Large intestine (tissue), 12 donors: ENCODE measurements at places on chromosomes 2 and 18.

DNA sequence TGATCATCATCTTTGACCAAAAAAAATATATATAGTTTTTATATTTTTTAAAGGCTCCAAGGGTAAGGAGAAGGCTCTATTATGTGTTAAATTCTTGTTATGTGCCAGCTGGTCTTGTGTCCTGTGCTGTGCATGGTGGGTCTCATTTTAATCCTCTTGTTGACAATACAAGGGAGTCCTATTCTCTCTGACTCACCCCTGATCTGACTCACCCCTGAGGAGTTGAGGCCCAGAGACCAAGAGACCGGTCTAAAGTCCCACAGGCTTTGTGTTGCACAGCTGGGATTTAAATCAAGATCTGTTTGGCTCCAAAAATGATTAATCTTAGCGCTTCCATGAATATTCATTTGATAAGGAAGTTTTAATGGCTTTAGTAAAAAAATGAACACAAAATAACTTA is 25.7 kb downstream of the MC2R start:
- DNase-seq = peak; percentile 48

GRCh38 chr2:109079590-109079989 is 49.4 kb upstream of the SH3RF3 start:
- DNase-seq = no peak

- no peak for DNase-seq
Observed at GRCh38 chr18:13563390-13563805, 163.0 kb downstream of the FAM210A start.

GRCh38 chr2:202046572-202046971 is 12.9 kb downstream of the FZD7 start:
- no peak for DNase-seq

GRCh38 chr2:207787017-207787416 is 17.3 kb upstream of the FZD5 start:
- DNase-seq = no peak

DNA sequence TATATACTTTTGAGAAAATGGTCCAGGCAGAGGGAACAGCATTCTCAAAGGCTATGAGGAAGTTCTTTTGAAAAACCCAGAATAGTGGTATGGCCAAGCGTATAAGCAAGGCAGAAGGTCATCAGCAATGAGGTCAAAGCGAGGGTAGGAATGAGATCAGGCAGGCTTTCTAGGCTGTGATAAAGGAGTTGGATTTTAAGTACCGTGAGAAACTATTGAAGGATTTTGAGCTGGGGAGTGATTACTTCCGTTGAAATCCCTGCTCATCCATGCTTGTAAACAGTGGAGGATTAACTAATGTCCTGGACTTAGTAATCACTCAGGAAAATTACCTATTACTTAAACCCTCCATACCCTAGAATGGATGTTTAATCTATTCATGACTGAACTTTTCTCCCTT is 50.2 kb downstream of the EMILIN2 start:
- no peak for DNase-seq

- DNase-seq = no peak
Observed at GRCh38 chr2:95046371-95047112, 21.0 kb downstream of the MAL start.

GRCh38 chr18:48908916-48909315 is 41.8 kb downstream of the SMAD7 start:
- no peak for DNase-seq

GRCh38 chr2:3848776-3849175 is 145.4 kb downstream of the DCDC2C start:
- no peak for DNase-seq

DNA sequence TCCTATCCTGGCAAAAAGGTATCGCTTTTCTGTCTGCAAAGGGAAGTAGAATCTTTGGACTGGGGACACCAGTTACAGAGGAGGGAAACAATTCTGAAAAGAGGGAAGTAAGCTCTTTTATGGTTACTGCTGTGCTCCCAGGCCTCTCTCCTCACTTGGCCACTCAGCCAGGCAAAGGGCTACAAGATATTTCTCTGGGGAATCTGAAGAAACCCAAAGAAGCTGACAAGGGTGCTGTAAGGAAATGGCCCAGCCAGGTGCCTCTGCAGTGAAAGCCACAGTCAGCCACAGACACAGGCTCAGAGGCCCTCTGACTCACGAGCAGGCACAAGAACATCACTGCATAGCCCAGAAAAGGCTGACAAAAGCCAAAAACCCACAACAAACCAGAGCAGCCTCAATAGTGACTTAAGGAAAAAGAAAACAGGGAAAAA is 5.8 kb downstream of the HDLBP start:
- no peak for DNase-seq

DNA sequence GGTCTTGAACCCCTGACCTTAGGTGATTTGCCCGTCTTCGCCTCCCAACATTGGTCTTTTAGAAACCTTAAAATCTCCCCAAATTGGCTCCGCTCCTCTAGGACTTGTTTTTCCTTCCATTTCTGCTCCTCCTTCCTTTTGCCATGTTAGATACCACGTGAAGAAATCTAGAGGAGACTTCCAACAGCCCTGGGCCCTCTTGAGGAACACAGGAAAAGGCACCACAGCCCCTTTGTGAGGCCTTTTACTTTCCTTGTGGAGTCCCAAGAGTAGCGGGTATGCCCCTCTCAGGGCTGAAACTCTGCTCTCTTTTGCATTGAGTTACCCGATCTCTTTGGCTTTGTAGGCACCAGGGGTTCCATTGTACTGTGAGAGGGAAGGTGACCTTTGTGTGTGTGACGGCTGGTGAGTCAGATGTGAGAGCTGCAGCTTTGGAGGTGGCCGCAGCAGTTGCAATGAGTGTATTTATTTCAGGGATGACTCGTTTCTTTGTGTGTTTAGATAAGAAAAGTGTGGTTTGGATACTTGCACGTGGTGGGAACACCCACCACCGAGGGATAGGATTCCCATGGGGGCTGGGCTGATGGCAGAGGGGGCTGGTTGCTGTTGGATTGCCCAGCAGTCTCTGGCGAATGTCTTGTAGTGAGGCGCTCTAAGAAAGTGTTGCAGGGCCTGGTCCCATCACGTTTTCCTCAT is 218.4 kb upstream of the HS6ST1 start:
- no peak for DNase-seq

DNA sequence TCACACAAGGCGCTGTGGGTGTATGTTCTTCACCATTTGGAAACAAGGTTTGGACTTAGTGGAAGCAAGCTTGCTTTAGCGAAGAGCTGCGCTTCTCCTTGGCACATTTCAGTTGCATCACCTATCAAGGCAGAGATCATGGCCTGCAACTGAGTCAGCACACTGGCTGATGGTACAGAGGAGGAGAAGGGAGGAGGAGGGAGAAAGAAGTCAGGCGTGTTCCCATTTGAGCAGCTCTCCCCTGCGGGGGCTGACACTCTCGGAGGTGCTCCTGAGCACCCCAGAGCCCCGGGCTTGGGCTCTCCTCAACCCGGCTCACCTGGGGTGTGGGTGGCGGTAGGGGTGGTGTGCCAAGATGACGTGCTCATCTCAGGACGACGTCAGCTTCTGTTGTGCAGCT is 6.0 kb upstream of the SERPINB5 start:
- DNase-seq = no peak

- no peak for DNase-seq
Observed at GRCh38 chr2:66775730-66776422, 341.0 kb downstream of the MEIS1 start.

DNA sequence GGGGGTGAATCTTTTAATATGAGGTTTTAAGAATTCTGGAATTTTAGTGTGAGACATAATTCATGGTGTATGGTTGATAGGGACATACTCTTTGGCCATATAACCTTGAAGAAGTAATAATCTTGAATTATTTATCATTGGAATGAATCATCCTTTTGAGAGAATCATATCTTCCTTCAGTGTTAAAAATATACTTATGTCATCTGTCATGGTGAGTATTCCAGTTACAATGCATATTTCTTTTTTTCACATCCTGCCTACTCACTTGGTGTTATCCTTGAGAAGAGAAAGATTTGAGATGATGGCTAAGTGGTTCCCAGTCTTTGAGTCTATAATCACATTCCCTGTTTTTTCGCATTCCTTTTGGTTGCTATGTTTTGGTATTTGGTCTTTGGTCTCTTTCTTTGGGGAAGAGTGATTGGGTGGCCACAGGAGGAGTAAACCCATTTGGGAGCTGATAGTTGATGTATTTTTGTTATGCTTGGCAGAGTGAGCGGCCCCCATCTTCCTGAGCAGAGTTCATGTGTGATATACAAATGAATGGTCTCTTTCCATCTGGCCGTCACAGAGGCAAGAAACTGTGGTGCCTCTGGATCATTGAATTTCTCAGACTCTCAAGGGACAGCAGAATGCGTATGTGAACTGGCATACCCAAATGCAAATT is 21.6 kb downstream of the ASAP2 start:
- DNase-seq = no peak

DNA sequence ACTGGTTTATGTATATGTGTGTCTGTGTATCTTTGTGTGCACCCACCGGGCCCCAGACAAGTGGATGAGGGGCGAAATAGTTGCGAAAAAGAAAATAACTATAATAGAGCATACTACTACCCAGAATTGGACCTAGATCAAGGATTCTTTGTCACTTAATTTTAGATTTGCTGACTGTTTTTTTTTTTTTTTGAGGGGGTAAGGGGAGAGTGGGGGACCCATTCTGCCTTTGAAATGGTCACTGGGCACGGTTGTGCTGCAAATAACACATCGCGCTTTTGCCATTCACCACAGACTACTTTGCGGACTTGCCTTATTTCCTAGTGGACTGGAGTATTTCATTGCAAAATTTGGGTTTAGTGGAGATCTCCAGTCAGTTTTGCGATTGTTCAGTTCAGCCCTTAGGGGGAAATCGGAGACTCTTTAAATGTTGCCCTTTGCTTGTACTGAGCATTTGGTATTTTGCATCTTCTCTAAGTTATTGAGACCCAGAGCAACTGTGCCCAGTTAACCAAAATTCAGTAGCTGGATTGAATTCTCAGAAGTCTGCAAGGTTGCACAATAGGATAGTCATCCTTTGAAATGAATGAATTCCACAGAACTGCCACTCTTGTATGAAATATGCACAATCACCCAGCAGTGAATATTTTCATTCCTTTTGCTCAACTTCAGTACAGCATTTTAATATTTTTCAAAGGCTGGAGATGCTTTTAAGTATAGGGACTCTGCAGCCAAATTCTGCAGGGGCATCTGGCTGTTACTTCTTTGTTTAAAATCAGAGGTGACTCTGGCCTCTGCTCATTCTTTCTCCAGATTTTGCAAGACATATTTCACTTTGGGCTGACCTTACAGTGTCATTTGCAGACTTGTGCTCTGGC is 2.9 kb downstream of the TRIB2 start:
- no peak for DNase-seq

GRCh38 chr18:70822117-70822516 is 533.3 kb downstream of the SOCS6 start:
- no peak for DNase-seq

GRCh38 chr2:11420190-11420589 is 45.8 kb downstream of the E2F6 start:
- no peak for DNase-seq

GRCh38 chr2:36477746-36478145 is 120.2 kb downstream of the FEZ2 start:
- no peak for DNase-seq

GRCh38 chr2:46273225-46273863 is 23.9 kb upstream of the EPAS1 start:
- DNase-seq = no peak

- DNase-seq = no peak
Observed at GRCh38 chr2:168964251-168964807, 63.2 kb downstream of the G6PC2 start.

GRCh38 chr2:70936979-70937811 is 1.5 kb downstream of the ATP6V1B1 start:
- DNase-seq = no peak

- no peak for DNase-seq
Observed at GRCh38 chr2:121036226-121036692, 248.7 kb downstream of the TFCP2L1 start.

DNA sequence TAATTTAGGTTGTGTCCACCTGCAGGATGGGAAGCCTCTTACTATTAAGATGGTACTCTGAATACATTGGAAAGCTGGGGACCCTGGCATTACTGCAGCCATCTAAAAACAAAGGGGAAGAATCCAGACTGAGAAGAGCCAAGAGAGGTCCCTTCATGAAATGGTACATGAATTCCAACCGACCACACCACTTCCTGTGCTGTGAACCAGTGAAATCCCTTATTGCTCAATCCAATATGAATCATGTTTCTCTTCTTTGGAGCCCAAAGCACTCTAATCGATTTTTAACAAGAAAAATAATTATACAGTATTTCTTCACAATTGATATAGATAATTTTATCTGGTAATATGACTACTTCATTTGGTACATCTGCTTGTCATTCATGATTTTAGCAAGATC is 479.7 kb upstream of the RAB6C start:
- no peak for DNase-seq

DNA sequence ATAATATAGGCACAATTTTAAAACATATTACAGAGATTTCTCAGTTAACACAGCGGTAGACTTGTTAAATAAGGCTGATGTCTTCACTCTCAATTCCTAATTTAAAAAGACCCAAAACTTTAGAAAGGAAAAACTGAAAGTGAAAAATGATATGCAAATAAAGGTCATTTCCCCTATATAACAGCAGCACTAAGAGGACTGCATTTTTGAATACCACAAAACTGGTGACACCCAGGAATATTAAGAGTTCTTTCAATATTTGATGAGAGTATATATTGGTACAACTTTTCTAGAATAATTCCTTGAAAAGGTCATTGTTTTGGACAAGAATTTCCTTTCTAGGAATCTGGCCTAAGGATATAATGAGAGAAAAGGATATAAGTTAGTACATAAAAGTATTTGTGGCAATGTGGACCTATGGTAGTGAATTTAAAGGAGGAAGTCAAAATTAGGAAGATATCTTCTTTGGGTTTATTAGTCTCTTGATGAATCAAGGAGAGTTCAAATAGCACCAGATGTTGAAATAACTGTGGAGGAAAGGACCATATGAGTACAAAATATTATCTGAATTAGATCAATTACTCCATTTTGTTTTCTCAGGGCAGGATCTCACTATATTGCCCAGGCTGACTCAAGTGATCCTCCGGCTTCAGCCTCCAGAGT is 70.3 kb downstream of the TMEM237 start:
- DNase-seq = no peak

GRCh38 chr18:34707670-34708069 is 2.4 kb upstream of the DTNA start:
- DNase-seq = peak; percentile 30

- no peak for DNase-seq
Observed at GRCh38 chr2:171346723-171347557, 86.8 kb downstream of the METTL8 start.

DNA sequence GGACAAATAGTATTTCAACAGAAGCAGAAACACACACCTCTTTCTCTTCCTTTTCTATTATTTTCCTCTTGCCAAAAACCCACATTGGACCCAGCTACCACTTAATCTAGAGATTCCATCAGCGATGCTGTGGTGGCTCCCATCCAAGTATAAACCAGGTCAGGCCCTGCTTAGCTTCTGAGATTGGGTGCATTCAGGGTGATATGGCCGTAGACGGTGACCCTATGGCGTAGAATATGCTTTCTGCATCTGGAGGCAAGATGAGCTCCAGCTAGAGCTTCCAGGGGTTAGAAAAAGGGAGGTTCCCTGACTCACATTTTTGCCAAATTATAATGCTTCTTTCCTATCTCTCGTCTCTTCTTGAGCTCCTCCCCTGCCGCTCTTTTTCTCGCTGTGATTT is 66.5 kb downstream of the TNP1 start:
- DNase-seq = no peak
